ENCODE measurements at places on chromosomes 3 and 15. TPM values are rescaled to one million over a fixed set of nuclear protein-coding genes. Genes with fewer than 3 reads are reported as not detected.

- no peak for DNase-seq
Measured at GRCh38 chr15:20353966-20354883, 187.4 kb downstream of the GOLGA6L6 start.

GRCh38 chr3:47907784-47908183 lies 104.8 kb downstream of the DHX30 start:
- DNase-seq, result no peak

- DNase-seq, result no peak
Measured at GRCh38 chr3:156727519-156728205, 53.3 kb downstream of the TIPARP start.

DNA sequence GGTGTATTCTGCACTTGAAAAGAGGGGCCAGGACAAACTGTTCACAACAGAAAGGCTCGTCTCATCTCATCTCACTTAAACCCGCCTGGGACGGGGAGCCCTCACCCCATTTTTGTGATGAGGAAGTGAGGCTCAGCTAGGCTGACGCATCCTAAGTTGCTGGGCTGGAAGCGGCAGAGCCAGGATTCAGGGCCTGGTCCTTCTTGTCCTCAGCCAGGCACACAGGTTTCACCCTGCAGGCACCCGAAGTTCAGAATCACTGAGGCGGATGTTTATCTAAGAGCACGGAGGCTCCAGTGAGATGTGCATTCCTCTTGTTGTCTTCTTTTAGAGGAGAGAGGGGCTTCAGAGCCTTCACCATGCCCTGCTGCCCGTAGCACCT lies 51.1 kb upstream of the PLXNA1 start:
- DNase-seq, result no peak

DNA sequence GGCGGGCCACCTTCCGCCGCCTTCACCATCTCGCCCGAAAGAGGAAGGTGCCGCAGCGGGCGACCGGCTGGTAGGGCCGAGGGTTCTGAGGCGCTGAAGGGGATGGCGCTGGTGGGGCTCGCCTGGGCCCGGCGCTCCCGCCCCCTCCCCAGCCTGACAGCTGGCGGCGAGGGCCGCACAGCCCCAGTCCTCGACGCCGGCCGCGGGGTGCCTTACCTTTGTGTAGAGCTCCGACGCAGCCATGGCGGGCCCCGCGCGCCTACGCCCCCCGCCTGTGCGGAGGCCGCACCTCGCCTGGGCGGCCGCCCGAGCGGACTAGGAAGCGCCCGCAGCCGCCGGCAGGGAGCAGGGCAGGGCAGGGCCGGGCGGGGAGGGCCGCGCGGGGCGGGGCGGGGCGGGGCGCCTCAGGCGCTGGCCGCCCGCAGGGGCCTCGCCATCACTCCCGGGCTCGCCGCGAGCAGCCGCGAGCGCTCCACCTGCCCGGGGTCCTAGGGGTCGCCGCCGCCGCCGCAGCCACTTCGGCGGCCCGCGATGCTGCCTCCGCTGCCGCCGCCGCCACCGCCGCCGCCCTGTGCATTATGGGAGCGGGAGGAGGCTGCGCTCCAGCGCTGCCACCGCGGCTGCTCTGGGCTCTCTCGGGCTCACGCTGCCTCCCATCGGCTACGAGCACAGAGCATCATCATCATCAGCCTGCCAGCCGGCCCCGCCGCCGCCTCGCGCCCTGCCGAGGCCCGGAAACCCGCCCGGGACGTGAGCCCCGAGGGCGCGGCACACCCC lies at the start of gene MYO5A:
MYO5A (minus strand) TSS at position 317 of the 777 bp plus-strand sequence; CDS start at position 243, 74 bp downstream.
- DNase-seq, result peak; percentile 50

Gene C3orf70
- 9.9 TPM for polyA plus RNA-seq
